ENCODE measurements at places on chromosomes 5 and 9.

GRCh38 chr5:131491749-131492148 is 143.3 kb downstream of the RAPGEF6 start:
- no peak for DNase-seq

GRCh38 chr9:79041266-79041665 is 530.5 kb upstream of the TLE4 start:
- DNase-seq: no peak

DNA sequence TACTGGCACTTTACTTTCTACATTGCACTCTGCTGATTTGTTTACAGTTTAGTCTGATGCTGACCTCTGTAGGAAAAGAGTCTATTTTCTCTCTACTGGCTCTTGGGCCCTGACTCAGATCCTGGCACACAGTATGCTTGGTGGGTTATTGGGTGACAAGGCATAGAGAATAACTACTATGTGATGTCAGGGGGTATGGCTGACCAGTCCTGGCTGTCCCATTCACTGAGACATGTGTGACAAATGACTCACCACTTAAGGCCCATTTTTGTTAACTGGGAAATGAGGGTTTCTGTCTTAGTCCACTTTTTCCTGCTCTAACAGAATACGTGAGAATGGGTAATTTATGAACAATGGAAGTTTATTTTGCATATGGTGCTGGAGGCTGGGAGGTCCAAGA is 66.4 kb downstream of the DAPK1 start:
- no peak for DNase-seq

GRCh38 chr5:67350618-67351201 is 154.1 kb upstream of the CD180 start:
- DNase-seq: peak; percentile 5

DNA sequence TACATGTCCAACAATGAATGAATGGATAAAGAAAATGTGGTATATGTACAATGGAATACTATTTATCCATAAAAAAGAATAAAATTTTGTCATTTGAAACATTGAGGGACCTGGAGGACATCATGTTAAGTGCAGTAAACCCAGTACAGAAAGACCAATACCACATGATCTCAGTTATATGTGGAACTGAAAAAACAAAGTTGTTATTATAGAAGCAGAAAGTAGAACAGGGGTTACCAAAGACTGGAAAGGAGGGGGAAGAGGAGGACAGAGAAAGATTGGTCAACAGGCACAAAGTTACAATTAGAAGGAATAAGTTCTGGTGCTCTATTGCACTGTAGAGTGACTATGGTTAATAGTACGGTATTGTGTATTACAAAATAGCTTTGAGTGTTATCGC is 233.8 kb downstream of the SEMA6A start:
- no peak for DNase-seq

DNA sequence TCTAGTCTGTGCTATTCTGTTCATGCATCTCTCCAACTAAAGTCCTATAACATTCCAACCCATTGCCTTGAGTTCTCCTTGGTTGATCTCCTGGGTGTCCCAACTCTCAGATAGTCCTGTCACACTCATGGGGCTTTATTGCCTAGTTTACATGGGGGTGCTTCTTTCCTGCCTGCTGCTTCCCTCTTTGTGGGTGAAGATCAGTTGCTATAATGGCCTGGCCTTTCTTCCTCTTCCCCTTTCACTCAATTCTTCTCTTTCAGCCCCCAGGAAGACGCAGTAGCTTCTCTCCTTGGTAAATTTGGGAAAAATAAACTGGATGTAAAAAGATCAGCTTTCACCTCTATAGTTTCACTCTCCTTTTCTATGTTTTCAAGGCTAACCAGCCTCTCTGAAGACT is 66.5 kb downstream of the PTCD2 start:
- no peak for DNase-seq

DNA sequence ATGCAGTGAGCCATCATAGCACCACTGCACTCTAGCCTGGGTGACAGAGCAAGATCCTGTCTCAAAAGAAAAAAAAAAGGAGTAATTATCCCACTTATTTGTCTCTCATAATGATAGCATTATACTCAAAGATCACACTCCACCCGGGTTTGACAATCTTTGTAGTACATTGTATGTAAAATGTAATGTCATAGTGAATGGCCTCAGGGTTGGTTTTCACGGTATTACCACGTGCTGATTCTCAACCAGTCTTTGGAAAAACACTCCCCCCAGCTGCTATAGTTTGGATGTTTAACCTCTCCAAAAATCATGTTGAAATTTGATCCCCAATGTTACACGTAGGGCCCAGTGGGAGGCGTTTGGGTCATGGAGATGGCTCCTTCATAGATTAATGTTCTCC is 402.4 kb upstream of the GRAMD2B start:
- DNase-seq: no peak

GRCh38 chr5:14025569-14026286 is 81.2 kb upstream of the DNAH5 start:
- DNase-seq: no peak

DNA sequence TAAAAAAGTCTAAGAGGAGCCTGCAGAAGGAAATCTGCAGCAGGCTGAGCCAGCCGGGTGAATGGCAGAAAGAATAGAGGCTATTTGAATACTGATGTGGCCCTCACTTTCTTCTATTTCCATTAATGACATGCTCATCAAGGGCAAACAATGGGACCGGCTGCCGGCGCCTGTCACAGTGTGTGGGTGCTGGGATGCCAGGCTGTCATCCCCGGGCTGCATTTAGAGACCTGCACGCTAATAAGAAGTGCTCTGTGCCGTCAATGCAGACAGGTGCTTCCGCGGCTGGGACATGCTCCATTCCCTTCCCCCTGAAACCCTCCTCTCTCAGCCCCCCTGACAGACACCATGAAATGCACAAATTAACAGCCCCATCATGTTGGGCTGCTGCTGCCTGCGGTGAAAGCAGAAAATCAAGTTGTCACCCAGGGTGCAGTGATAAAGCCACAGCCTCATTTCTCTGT is 217.7 kb upstream of the TBCA start:
- no peak for DNase-seq

DNA sequence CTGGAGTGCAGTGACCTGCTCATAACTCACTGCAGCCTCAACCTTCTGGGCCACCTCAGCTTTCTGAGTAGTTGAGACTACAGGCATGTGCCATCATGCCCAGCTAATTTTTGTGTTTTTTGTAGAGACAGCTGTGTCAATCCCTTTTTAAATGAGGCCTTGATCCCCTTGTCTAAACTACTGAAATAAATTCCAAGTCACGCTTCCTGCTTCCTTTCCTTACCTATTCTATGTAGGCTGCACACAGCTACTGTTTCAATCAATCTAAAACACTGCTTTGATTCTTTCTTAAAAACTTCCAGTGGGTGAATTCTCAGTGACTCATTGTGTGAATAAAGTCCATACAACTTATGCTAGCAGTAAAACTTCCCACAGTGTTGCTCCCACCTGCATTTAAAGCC is 2.9 kb upstream of the C7 start:
- no peak for DNase-seq

- DNase-seq: no peak
Observed at GRCh38 chr9:76257311-76257710, 136.9 kb downstream of the RFK start.

- DNase-seq: no peak
Observed at GRCh38 chr5:153153086-153153485, 337.4 kb upstream of the GRIA1 start.

GRCh38 chr5:44774279-44774880 is 34.4 kb upstream of the MRPS30 start:
- DNase-seq: no peak

DNA sequence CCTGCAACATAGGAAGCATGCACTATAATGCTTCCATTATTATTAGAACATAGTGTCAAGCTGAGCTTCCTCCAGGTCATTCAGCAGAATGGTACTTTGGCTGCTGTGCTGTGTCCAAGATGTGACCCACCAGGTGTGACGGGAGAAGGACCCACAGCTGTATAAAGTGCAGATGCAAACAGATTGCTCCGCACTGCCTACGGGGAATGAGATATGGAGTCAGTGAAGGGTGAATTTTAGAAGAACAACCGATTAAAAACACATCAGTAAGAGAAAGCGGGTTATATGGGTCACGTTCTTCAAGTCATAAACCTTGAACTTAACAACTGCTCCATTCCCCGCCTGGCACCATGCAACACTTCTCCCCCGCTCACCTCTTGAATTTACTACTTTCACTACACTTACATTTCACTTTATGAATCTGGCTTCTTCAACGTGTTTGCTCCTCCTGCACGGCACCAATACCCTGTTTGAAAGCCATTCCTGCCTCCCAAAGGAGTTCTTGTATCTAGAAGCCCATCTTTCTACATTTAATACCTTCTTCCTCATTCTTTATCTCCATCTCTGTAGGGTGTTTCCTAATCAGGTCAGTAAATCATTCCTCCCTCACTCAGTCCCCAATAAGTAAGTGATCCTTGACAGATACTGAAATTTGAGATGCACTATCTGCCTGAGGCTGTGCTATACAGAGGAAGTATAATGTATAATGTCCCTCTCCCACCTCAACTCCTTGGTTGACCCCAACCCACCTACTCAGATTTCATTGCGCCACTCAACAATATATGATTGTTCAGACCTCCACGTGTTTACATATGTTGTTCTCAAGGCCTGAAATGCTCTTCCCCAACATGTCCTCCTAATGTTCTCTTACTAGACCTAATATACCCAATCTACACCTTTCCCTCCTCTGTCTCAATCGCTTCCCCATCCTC is 25.9 kb downstream of the BRINP1 start:
- DNase-seq: no peak

DNA sequence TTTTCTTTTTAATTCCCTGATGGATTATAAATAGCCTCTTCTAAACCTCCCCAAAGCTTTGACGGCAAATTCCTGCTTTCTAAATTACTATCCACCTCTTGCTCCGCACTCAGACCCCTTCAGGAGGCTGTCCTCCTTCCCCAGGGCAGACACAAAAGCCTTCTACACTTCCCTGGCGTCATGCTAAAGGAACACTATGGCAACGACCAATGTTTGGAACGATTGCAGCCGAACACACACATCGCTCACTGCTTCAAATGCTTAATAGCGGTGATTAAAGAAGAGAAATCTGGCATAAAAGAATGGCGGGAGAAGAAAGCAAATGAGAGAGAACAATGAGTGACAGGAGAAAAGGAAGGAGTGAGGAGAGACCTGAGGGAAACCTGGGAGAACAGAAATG is 297.3 kb downstream of the MLLT3 start:
- DNase-seq: no peak

DNA sequence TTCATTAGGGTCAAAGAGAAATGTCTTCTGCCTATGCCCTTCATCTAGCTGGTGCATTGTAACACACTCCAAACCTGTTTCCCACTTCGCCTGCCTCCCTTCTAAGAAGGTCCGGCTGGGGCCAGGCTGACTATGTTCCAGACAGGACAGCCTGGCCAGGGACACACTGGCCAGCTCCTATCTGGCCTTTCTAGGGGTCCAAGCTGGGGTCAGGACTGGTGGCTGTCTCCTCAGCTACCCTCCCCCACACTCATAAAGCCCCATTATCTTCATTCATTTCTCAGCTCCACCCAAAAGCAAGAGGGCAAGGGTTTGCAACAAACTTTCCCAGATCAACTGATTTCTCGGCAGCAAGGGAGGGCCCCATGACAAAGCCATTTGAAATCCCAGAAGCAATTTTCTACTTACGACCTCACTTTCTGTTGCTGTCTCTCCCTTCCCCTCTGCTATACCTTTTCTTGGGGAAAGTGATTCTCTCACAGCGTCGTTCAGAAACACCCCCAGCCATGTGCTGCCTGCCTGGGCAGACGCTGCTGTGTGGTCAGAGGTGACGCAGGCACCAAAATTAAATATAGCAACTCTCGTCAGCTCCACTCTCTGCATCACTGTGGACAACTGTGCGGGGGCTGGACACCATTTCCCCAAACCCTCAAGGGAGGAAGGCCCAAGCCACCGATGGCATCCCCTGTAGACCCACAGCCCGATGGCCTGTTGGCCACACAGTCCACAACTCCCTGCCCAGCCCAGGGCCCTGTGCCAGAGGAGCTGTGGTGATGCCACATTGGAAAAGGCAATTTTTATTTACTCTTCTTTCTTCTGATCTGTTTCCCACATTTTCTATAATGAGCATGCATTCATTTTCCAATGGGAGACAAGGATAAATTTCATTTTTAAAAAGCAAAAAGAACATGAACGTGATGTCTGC is 6.1 kb downstream of the IL13 start:
- no peak for DNase-seq

DNA sequence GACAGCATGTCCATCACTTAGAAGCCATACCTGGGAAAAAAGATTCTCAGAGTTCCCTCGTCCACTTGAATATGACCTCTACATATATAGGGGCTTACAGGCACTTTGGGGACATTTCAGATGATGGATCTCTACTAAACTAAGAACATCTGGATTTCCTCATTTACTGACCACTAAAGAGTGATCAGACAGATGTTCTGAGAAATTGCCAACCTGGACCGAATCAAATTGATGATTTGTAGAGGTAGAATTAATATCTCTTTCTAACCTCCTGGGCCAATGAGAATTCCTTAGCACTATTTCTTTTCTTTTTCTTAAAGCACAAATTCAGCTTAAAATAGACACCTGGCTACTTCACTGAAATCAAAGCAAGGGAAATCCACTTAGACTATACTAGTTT is 422.7 kb downstream of the MTRR start:
- DNase-seq: no peak

DNA sequence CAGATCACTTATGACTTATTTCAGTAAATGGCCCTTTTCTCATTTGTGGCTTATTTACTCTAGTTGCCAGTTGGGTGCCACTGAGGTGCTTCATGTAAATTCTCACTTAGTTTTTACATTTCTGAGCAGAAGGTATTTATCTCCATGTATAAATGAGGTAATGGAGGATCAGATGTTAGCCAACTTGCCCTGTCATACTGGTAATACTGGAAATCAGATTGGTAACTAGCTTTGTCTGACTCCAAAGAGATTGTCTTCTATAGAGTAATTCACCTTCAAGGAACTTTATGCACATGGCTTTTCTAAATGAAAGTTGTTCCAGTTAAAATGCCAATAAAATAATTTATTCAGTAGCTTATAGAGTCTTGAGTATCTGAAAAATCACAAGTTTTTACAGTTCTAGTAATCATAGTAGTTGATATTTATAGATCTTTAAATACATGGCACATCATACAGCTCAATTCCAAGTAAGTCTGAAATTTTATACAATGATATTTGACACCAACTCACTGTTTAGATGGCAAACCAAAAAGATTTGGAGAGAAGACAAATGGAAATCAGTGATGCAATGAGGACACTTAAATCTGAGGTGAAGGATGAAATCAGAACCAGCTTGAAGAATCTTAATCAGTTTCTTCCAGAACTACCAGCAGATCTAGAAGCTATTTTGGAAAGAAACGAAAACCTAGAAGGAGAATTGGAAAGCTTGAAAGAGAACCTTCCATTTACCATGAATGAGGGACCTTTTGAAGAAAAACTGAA is 28.8 kb downstream of the RAB14 start:
- DNase-seq: no peak

GRCh38 chr9:95989297-95989696 is 113.8 kb downstream of the ERCC6L2 start:
- DNase-seq: no peak

GRCh38 chr5:17445185-17445584 is 52.8 kb upstream of the TAF11L2 start:
- no peak for DNase-seq

DNA sequence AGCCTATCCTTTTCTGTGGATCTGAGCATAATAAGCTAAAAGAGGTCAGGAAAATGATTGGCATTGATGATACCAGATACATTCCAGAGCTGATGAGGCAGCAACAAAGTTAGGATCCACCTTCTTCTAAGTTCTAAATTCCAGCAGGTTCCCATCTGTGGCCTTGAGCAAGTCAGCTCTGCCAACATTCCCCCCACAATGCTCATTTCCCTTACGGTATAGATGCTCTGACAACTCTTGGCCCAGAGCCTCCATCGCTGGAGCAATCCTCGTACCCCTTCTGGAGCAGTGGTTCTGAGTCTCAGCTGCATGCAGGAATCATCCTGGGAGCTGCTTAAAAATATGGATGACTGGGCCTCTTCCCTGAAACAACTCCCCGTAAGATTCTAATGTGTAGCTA is 78.1 kb downstream of the MED27 start:
- DNase-seq: no peak
